ENCODE measurements at places on chromosomes 2 and 18. TPM values are rescaled to one million over a fixed set of nuclear protein-coding genes. Genes with fewer than 3 reads are reported as not detected.

FEZ2 gene
- 67.5 TPM for polyA plus RNA-seq

- DNase-seq: no peak
Observed at GRCh38 chr18:9613550-9614400, 584 bp downstream of the PPP4R1 start.

COL4A4 gene
- polyA plus RNA-seq: 0.05 TPM

DNA sequence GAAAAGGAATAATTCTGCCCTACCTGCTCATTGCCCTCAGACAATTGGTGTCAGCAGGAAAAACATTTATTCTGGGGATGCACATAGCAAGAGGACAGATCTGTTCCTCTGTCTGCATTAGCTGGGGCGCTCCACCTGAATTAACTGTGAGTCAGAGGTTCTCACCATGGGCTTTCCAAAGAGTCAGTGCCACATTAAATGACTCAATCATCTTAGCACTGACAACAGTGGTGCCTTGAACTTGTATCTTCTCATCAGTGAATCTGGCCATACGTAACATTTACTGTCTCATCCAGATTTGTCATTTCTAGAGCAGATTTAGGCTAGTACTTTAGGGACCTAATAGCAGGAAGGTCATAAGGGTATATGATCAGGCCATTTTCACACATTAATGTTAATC, 358.1 kb upstream of the CRIM1 start:
- DNase-seq: no peak

ANKRD62 gene
- polyA plus RNA-seq: not detected

GRCh38 chr18:23844991-23845680, 155.9 kb downstream of the LAMA3 start:
- no peak for DNase-seq

DNA sequence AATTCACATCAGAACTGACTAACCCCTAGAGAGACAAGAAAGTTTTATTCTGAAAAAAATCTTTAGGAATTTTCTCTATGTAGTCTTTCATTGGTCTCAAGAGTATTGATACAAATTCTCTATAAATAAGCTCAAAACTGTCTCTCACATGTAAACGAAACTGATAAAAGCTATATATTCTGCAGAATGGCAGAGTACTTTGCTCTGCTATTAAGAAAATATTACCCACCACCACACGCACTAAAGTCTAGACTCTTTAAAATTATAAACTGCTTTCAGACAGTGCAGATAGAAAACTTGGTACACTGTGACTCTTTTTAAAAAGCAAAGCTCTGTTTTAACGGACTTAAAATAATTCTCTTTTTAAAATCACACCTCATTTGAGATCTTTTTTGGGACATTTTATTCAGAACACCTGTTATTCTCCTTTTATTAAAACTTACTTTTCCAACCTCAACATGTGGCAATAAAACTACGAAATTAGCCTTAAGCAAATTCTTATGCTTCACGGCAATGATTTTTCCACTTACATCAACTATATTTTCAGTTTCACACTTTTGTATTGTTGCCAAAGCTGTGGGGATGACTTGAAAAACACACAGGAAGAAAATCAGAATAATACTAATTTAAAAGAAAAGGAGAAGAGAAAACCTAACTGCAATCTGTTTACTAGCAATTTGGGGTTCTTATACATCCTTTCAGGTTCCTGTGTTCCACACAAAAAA, 58.0 kb downstream of the CCDC88A start:
- no peak for DNase-seq

DNA sequence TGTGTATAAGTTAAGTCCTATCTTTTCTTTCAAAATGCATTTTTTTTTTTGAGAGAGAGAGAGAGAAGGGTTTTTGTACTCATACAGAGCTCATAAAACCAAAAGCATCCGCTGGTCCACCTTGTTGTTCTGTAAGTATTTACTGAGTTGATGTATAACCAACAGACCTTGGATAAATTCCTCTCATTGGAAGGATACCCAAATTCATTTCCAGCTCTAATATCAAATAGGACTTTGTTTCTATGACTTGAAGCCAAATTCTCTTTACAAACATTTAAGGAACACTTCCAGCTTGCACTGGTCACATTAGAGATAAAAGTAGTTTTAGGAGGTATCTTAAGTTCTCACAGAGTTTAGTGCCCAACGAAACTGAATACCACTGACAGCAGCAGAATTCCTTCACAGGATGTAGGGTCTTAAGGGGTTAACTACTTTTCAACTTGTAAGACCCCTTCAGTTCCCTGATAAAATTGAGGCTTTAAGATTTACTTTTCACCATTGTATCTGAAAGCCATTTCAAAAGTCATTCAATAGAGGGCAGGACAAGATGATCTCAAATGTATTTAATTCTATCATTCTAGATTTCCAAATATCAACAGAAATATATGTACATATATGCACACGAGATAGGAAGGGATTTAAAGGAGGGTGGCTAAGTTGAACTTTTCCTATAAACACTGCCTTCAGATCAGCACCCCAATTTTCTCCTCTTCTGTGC, 1398.5 kb upstream of the CELF4 start:
- no peak for DNase-seq

All from AG04450 (cell line).